ENCODE measurements at places on chromosomes 16 and 17.

GRCh38 chr16:65667011-65667578 is 545.2 kb upstream of the CDH11 start:
- no peak for DNase-seq

- no peak for DNase-seq
Measured at GRCh38 chr17:47997586-47997985, 26.7 kb downstream of the CDK5RAP3 start.

- DNase-seq: no peak
Measured at GRCh38 chr16:3198334-3199072, 10.5 kb downstream of the OR1F1 start.

- DNase-seq: no peak
Measured at GRCh38 chr17:63516910-63517824, 6.0 kb upstream of the KCNH6 start.

GRCh38 chr17:42675348-42675964 is 1.3 kb downstream of the PLEKHH3 start:
- DNase-seq: peak; percentile 78
